Chondrocyte (in vitro differentiated cells): ENCODE measurements at places on chromosomes 6 and 20.

DNA sequence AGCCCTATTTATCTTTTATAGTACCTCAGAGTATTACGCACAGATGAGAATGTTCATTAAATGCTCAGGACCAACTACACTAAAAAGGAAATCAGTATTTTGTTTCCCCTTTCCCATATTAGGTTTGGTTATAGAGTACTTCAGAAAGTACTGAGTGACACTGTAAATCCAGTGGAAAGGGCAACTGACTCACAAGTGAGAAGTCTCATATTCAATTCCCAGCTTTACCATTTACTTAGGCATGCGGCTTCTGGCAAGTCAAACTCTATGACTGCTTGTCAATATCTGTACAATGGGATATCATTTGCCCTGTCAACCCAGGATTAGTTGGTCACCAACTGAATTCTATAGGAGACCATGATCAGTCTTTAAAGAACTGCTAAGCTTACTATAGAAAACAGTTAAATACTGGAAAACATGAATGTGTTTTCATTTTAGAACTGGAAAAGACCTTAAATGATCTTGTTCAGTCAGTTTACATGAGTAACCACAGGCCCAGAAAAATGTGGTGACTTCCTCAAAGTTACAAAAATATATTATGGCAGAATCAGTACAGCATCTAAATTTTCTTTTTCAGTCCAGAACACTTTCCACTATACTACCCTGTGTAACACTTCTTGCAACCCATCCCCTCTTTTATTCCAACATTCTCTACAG lies 3.6 kb downstream of the MAP3K7 start:
- DNase-seq, result no peak

DNA sequence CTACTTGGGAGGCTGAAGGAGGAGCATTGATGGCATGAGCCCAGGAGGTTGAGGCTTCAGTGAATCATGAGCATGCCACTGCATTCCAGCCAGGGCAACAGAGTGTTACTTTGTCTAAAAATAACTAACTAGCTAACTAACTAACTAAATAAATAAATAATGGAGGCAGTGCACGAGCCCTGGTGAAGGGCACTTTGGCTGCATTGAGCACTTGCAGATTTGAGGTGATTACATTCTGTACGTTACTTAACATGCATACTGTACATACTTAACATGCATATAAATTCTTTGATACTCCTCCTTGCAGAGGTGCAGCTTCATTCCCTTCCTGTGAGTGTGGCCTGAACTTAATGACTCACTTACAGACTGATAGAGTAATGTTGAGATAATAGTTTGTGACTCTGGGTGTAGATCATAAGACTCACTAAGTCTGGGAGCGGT lies 10.7 kb downstream of the HLA-A start:
- no peak for DNase-seq

- no peak for DNase-seq
Observed at GRCh38 chr20:13877793-13878192, 93.0 kb downstream of the NDUFAF5 start.

- no peak for DNase-seq
Observed at GRCh38 chr6:160070427-160070826, 51.2 kb upstream of the SLC22A1 start.

DNA sequence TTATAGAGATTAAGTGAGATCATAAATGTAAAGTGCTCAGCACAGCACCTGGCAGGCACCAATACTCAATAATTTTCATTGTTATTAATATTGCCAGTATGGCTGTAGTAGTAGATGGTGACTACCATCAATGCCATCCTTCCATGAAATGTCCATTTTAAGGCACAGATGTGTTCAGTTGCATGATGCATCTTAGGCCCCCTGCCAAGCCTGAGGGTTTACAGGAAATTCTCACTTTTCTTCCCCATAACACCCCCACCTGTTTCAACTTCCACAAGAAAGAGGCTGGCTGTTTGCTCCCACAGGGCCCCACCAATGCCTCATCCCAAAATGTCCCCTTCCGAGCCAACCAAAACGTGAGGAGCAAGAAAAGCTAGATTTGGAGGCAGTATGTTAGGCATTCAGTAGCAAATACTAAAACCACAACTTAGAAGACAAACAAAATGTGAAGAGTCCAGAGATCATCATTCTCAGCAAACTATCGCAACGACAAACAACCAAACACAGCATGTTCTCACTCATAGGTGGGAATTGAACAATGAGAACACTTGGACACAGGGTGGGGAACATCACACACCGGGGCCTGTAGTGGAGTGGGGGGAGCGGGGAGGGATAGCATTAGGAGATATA lies 110.6 kb upstream of the NHSL1 start:
- no peak for DNase-seq

GRCh38 chr20:51801823-51802123 lies 548 bp downstream of the SALL4 start:
- no peak for DNase-seq

- DNase-seq, result no peak
Observed at GRCh38 chr6:132604635-132605152, 15.2 kb upstream of the TAAR5 start.

DNA sequence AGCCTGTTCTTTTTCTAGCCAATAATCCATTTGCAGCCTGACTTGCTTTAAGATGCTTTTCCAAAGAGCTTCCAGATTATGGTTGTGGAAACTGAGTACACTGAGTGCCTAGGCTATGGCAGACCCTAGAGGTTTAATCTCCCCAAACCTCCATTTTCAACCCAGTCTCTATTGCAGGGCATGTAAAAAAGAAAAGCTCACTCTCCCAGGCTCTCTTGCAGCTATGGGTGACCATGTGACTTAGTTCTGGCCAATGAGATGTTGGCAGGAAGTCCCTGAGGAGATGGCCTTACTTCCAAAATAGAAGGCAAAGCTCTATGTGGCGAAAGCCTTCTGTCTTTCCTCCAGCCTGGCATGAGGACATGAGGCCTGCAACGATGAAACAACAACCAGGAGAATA lies 3.8 kb downstream of the PDRG1 start:
- no peak for DNase-seq

DNA sequence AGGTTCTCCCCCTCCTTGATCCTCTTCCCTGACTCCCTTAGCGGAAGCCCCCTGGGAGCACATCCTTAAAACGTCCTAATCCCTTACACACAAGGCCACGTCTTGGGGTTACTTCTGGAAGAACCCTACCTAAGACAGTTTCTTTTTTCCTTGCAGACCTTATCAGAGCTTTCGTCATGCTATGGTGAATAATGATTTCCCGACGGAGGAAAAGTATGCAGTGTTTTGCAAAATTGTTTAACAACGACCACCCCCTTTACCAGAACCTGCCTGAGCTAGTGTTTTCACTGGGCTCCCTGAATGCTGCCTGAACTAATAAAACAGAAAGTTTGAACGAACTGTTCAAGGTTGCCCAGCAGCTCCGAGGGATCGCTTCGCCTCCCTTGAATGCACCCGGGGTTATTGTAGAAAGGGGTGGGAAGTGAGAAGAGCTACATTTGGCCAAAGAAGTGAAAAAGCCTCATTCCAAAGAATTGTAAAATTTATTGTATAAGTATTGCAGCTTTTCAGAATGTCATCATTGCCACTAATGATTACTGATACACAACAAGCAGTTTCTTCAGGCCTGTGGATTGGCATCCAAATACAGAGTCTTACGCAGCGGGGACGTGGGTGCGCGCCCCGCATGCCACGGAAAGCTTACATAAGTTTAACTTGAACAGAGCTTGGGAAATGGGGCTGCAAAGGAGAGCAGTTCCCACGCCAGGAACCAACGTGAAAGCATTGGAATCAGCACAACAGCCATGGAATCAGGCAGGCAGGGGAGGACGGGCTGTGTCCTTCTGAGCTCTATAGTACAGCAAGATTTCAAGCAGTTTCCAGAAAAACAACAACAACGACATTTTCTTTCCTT lies 27.9 kb upstream of the ZBP1 start:
- no peak for DNase-seq
